ENCODE measurements at places on chromosomes 12 and 14. TPM values are rescaled to one million over a fixed set of nuclear protein-coding genes. Genes with fewer than 3 reads are reported as not detected.

SDSL gene
- total RNA-seq, result 6.3 TPM

ANKRD33 gene
- not detected for total RNA-seq

PPM1H gene
- total RNA-seq, result 1.5 TPM

COX8C gene
- not detected for total RNA-seq

RERG gene
- total RNA-seq, result not detected

OTUB2 gene
- total RNA-seq, result 2.6 TPM

OAS1 gene
- 46.4 TPM for total RNA-seq

LGR5 gene
- not detected for total RNA-seq

PLEKHH1 gene
- total RNA-seq, result 0.05 TPM

EIF2S3B gene
- 0.67 TPM for total RNA-seq

TBC1D30 gene
- total RNA-seq, result 24.4 TPM

PPP2R5E gene
- total RNA-seq, result 15.1 TPM

ASB2 gene
- total RNA-seq, result 0.10 TPM

FAM90A1 gene
- not detected for total RNA-seq

TAS2R30 gene
- total RNA-seq, result 0.20 TPM

RNU6-8 gene
- total RNA-seq, result not detected

LPAR5 gene
- not detected for total RNA-seq

All from mammary microvascular endothelial cell (primary cell).